ENCODE measurements at places on chromosomes 1 and 21.

GRCh38 chr1:221829327-221830015 lies 87.6 kb upstream of the DUSP10 start:
- peak; percentile 78 for DNase-seq

DNA sequence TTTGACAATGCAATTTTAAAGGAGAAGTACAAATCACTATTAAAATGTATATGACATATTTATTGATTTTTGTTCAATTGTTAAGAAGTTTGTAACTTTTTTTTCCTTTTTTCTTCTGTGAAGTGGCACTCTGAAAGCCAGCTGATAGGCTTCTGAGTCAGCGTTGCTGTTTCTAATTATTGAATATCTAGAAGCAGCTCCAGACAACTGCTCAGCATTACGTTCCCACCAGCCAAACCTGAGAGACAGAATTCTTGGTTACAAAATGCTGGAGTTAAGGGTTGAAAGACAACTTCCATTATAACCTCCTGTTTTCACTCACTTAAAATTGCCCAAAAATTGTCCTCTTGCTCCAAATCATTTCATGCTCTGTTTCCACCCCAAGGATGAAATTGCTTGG lies 31.4 kb upstream of the LMX1A start:
- no peak for DNase-seq

- no peak for DNase-seq
These were observed 93.8 kb upstream of the RUNX3 start for GRCh38 chr1:25023826-25024225.

- DNase-seq = no peak
These were observed 129.1 kb upstream of the SOD1 start for GRCh38 chr21:31530364-31530763.

DNA sequence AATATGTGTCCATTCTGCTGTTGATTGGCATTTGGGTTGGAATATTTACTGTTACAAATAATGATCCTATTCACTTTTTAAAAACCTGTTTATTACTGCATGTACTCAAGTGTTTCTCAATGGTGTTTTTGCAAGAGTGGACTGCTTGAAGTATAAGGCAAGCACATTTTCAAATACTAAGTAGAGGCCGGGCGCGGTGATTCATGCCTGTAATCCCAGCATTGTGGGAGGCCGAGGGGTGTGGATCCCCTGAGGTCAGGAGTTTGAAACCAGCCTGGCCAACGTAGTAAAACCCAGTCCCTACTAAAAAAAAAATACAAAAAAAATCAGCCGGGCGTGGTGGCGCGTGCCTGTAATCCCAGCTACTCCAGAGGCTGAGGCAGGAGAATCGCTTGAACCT lies 276.9 kb upstream of the ADGRL4 start:
- no peak for DNase-seq

DNA sequence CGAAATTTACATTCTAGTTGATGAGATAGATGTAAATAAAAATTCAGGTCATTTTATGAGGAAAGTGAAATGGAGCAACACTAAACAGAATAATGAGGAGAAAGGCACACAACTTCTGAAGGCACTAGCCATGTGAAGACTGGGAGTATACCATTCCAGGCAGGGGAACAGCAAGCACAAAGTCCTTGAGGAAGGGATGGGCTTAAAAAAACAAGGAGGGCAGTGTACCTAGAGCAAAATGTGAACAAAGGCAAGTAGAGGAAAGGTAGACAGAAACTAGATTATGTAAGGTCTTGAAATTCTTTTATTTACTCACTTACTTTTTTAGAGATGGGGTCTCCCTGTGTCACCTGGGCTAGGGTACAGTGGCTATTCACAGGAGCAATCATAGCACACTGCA lies 54.1 kb upstream of the LRIG2 start:
- no peak for DNase-seq

Data from pulmonary artery endothelial cell (primary cell).